SJSA1 (cell line): ENCODE measurements at places on chromosomes 1 and 21. TPM values are rescaled to one million over a fixed set of nuclear protein-coding genes. Genes with fewer than 3 reads are reported as not detected.

DPT gene
- not detected in 2 replicates for total RNA-seq

TMCC2 gene
- 8.2 and 10.3 TPM in 2 replicates for total RNA-seq

CELA2A gene
- not detected in 2 replicates for total RNA-seq

DNA sequence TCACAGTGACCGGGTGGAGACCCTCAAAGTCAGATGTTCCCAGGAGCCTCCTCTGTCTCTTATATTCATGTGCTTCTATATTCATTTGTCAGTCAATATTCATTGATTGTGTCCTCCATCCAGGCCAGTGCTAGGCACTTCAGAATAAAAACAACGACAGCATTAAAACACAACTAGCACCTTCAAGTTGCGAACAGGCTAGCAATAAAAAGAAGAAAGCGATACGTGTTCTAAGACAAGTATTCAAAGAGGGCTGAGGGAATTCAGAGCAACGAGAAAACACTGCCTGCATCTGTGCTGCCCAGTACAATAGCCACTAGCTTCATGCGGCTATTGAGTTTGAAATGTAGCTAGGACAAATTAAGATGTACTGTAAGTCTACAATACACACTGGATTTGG is 138.0 kb downstream of the PLXNA2 start:
- peaks cover 22% of the 10 kb centered on the region for H3K4me1 ChIP-seq
- H3K27ac ChIP-seq: no peak overlapping the region
- H3K4me3 ChIP-seq: no peak overlapping the region
- peaks cover 18% of the 10 kb centered on the region for H3K36me3 ChIP-seq
- H3K27me3 ChIP-seq: no peaks in the 10 kb centered on the region

ARHGEF10L gene
- total RNA-seq: 12.8 and 13.6 TPM in 2 replicates

CRNN gene
- total RNA-seq: 0.16 TPM in 1 of 2 replicates, not detected in the other

AMIGO1 gene
- 0.41 and 0.55 TPM in 2 replicates for total RNA-seq
